ENCODE measurements at places on chromosomes 7 and 10. TPM values are rescaled to one million over a fixed set of nuclear protein-coding genes. Genes with fewer than 3 reads are reported as not detected.

C10orf105 gene
- total RNA-seq, result 0.35 TPM

TMEM72 gene
- total RNA-seq, result not detected

MRPS24 gene
- 100 TPM for total RNA-seq

ZNF117 gene
- total RNA-seq, result 6.6 TPM

HABP2 gene
- total RNA-seq, result not detected

SPRN gene
- total RNA-seq, result not detected

CREB3L2 gene
- 55.1 TPM for total RNA-seq

CALY gene
- 0.09 TPM for total RNA-seq

LLCFC1 gene
- not detected for total RNA-seq

SEMA4G gene
- 0.53 TPM for total RNA-seq

HHEX gene
- total RNA-seq, result 0.34 TPM

PRPS1L1 gene
- total RNA-seq, result not detected

COL28A1 gene
- total RNA-seq, result 0.29 TPM

GPR26 gene
- total RNA-seq, result not detected

ZFYVE27 gene
- total RNA-seq, result 40.0 TPM

MYO3A gene
- total RNA-seq, result not detected

SRGN gene
- total RNA-seq, result 439 TPM

GALNT17 gene
- not detected for total RNA-seq

PHYHIPL gene
- not detected for total RNA-seq

YAE1 gene
- total RNA-seq, result 12.4 TPM

NFE2L3 gene
- total RNA-seq, result 18.5 TPM

SLC18A3 gene
- not detected for total RNA-seq

VSTM2A gene
- not detected for total RNA-seq

OGDH gene
- total RNA-seq, result 82.7 TPM

TMEM139 gene
- 1.5 TPM for total RNA-seq

TEX47 gene
- total RNA-seq, result not detected

TMEM178B gene
- total RNA-seq, result 1.4 TPM

SNX10 gene
- total RNA-seq, result 41.8 TPM

PLXDC2 gene
- 0.07 TPM for total RNA-seq

TRRAP gene
- total RNA-seq, result 59.3 TPM

TCAF2 gene
- total RNA-seq, result 36.5 TPM

PTPRE gene
- total RNA-seq, result 23.7 TPM

GLRX3 gene
- total RNA-seq, result 58.5 TPM

TMEM229A gene
- total RNA-seq, result not detected

GPR85 gene
- not detected for total RNA-seq

RARRES2 gene
- not detected for total RNA-seq

CALHM1 gene
- total RNA-seq, result not detected

GRM3 gene
- not detected for total RNA-seq

ECHDC3 gene
- total RNA-seq, result 4.2 TPM

HEPACAM2 gene
- not detected for total RNA-seq

GSTO2 gene
- 9.5 TPM for total RNA-seq
